ENCODE measurements at places on chromosomes 13 and 19.

GRCh38 chr13:36343766-36344165 lies 2.4 kb downstream of the SPART start:
- DNase-seq: no peak

- no peak for DNase-seq
Observed at GRCh38 chr13:93422980-93423543, 196.5 kb downstream of the GPC6 start.

- no peak for DNase-seq
Observed at GRCh38 chr19:29978080-29978479, 36.0 kb downstream of the URI1 start.

GRCh38 chr13:76799696-76800095 lies 86.5 kb downstream of the KCTD12 start:
- no peak for DNase-seq

- DNase-seq: peak; percentile 52
Observed at GRCh38 chr19:57099199-57099661, 20.6 kb upstream of the USP29 start.
